ENCODE measurements at places on chromosomes 7 and 10.

GRCh38 chr7:50396856-50397255 is 53.3 kb downstream of the FIGNL1 start:
- DNase-seq: no peak

GRCh38 chr7:134174795-134175261 is 47.7 kb downstream of the LRGUK start:
- peak; percentile 94 for DNase-seq

- no peak for DNase-seq
Observed at GRCh38 chr7:28195910-28196620, 15.5 kb upstream of the JAZF1 start.

DNA sequence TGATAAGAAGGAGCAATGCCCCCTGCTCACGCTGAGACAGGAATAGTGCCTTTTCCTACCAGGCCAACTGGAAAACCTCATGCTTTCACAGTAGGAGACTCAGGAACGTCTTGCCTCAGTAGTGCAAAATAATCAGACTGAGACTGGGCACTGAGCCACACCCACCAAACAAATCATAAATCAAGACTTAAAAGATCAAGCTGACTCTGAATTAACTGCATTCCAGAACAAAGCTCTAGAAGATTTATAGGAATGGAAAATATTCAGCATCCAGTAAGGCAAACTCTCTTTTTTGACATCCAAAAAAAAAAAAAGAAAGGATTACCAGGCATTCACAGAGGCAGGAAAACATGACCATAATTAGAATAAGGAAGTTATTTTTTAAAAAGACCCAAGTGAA is 30.5 kb upstream of the SLC18A3 start:
- no peak for DNase-seq

DNA sequence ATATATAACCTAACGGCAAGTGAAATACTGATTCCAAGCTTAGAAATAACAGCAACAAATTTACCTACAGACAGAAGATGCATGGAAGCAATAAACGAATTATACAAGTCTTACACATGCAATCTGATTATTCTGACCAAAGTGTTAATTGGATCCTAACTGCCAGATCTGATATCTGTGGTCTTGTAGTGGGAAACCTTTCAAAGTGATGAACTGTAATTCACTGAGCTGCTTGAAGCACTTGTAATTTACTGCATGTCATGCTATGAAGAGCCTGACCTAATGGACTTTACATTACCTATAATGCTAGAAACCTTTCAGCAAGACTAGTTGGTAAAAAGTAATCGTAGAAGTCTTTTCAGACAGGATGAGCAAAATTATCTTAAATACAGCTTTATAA is 205.6 kb downstream of the FOXP2 start:
- DNase-seq: no peak

GRCh38 chr10:76717141-76717540 is 920.5 kb downstream of the KCNMA1 start:
- no peak for DNase-seq

DNA sequence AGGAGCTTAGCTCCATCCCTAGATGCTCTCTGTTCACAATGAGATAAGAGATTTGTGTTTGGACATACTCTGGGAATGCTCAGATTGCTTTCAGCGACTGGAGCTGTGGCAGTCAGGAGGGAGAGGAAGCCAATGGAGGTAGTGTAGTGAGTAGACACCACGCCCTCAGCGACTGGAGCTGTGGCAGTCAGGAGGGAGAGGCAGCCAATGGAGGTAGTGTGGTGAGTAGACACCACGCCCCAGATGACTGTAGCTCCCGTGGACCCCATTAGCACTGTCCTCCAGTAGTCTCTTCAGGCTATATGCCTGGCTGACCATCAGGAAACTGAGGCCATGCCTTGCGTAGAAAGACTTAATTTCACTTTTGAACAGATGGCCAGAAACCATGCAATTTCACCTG is 1033.8 kb downstream of the NRG3 start:
- DNase-seq: no peak

- no peak for DNase-seq
Observed at GRCh38 chr7:44059219-44060090, 5.9 kb downstream of the PGAM2 start.

- peak; percentile 17 for DNase-seq
Observed at GRCh38 chr10:71064413-71065118, 147.8 kb upstream of the UNC5B start.

DNA sequence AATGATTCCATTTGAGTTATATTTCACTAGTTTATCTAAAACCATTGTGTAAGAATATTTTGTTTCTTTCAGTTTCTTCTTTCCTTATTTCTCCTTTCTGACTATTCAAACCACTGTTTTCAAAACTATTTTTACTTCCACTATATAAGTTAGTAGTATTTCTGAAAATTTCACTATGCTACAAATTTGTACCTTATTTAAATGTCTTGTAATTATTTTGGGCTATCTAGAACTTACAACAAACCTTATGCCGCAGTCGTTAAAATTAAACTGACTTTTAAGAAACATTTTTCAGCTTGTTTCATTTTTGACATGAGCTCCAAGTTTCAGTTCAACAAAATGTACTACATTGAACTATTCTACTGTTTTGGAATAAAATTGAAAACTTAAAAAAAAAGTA is 1.8 kb downstream of the TFEC start:
- peak; percentile 36 for DNase-seq

DNA sequence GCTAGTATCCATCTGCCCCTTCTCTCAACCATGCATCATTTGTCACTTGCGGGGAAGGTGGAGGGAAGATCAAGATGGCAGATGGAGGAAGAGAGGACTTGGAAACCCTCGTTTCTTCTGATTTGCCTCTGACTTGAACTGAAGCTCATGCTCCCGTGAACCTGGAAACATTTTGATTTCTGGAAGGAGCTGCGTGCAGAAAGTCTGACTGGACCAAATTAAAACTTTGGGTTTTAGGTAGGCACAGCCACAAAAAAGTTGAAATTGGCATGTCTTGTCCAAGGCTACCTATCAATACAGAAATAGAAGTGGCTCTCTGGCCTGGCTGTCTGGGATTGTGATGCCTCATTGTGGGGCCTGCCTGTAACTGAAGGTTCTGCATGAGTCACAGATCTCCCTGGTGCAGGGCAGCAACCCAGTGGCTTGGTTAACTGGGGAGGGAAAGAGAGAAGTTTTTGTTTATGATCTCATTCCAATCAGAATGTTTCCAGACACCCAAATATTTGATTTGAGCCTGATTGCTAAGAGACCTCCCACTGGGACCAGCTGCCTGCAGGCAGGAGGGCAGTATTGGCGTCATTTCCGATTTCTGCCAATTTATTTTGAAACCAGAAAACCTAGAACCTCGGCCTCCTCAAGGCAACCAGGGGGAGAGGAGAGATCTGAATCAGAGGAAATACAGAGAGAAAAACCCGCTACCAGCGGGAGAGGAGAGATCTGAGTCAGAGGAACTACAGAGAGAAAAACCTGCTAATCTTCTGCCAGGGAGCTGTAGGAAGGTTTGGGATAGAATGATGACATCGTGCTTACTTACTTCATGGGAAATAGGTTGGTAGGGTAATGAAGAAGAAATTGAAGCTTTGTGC is 363.6 kb downstream of the ANKRD30A start:
- DNase-seq: no peak

- DNase-seq: no peak
Observed at GRCh38 chr7:127901895-127902703, 129.1 kb downstream of the LRRC4 start.
